T-helper 2 cell (primary cell): ENCODE measurements at places on chromosomes 11 and 22.

- no peak for DNase-seq
These were observed 328.1 kb downstream of the BRD1 start for GRCh38 chr22:49499433-49500075.

- DNase-seq = no peak
These were observed 1364.5 kb downstream of the LRRC4C start for GRCh38 chr11:40094954-40095353.

DNA sequence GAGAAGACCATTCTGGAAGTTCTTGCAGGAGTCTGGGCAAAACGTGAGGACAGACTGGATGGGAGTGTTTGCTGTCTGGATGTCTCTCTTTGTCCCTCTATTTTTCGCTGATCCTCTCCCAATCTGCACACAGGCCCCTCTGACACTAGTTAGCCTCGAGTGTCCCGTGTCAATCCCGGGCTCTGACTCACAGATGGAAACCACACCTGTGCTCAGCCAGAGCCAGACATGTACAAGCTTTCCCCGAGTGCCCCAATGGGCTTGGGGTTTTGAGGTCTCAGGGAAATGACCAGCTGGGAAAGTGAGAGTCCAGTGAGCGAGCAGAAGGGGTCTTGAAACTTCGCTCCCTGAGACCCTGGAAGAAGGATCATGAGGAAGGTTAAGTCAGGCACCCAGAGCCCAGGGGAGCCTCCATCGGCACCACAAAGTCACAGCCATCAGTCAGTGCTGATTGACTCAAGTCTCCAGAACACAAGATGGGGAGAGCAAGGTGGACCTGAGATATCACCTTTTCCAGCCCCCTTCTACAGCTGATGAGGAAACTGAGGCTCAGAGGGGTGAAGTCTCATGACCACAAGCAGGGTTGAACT, 13.9 kb downstream of the APOL2 start:
- no peak for DNase-seq

DNA sequence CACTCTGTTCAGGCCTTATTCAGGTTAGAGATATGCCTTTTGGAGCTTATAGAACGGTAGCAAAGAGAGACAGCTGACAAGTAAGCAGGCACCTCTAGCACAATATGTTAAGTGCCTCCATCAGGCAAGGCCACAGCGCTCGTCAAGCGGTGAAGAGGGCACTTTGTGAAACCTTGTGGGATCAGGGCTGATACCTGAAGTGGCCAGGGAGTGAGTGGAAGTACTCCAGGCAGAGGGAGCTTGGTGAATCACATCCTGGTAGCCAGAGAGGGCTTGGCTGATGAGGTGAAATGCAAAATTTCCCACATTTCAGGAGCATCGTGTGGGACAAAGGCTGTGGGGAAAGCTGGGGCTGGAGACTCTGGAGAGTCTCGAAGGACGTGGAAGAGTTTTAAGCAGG, 87.4 kb downstream of the PKNOX2 start:
- no peak for DNase-seq

- DNase-seq = no peak
These were observed 32.1 kb upstream of the SLC5A12 start for GRCh38 chr11:26753723-26754504.
